NCI-H187 (cell line): ENCODE measurements at places on chromosomes 12 and 14.

DNA sequence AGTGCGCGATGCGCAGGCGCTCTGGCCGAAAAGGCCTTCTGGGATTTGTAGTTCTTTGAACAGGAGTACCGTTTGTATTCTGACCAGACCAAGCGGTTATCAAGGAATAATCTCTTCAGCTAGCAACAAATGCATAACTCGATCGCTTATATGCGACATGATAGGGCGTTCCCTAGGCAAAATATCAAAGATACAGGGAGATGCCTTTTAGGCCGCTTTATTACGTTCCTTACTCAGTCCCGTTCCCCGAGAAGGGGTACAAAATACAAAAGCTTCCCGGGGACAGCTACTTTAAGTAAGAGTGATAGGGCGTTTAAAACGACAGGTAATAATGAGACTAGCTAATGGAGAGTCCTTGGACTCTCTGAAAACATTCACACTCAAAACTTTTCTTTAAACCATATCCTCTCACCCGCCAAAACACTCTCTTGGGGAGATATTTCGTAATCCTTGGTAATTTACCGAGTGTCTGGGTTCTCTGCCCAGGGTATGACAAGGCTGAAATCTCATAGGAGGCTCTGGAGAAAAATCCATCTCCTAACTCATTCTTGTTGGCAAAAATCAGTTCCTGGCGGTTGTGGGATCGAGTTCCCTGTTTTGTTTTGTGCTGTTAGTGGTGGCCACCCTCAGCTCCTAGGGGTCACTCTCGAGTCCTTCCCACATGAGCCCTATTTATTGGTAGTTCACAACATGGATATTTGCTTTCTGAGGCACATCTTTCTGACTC is 412 bp upstream of the SNW1 start:
- DNase-seq: no peak

DNA sequence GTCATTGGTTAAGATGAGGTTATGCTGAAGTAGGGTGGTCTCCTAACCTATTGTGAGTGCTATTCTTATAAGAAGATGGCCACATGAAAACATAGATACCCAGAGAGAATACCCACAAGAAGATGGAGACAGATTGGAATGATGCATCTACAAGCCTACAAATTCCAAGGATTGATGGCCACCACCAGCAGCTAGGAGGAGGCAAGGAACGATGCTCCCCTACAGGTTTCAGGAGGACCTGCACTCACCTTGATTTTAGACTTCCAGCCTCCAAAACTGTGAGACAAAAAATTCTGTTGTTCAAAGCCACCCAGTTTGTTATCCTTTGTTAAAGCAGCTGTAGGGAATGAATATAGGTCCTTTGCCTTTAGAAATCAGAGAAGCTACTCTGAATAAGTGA is 227.4 kb downstream of the NEDD1 start:
- no peak for DNase-seq

DNA sequence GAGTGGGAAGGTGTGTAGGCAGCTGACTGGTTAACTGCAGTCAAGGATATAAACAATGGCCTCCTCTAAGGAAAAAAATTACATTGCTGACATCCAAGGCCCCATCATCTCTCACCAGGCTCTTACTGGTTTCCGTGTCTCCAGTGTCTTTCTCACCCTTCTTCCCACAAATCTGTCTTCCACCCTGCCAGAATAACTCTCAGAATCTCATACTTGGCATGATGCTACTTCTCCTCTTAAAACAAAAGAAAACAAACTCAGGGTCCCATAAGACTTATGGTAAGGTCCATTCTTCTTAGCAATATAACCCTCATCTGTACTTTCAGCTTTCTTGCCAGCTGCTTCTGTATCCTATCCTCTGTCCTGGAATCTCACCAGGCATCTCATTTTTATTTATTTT is 68.9 kb downstream of the SUSD6 start:
- no peak for DNase-seq

- no peak for DNase-seq
Measured at GRCh38 chr12:122336015-122336946, 70.0 kb upstream of the VPS33A start.

GRCh38 chr12:132171293-132171967 is 27.2 kb downstream of the NOC4L start:
- no peak for DNase-seq

DNA sequence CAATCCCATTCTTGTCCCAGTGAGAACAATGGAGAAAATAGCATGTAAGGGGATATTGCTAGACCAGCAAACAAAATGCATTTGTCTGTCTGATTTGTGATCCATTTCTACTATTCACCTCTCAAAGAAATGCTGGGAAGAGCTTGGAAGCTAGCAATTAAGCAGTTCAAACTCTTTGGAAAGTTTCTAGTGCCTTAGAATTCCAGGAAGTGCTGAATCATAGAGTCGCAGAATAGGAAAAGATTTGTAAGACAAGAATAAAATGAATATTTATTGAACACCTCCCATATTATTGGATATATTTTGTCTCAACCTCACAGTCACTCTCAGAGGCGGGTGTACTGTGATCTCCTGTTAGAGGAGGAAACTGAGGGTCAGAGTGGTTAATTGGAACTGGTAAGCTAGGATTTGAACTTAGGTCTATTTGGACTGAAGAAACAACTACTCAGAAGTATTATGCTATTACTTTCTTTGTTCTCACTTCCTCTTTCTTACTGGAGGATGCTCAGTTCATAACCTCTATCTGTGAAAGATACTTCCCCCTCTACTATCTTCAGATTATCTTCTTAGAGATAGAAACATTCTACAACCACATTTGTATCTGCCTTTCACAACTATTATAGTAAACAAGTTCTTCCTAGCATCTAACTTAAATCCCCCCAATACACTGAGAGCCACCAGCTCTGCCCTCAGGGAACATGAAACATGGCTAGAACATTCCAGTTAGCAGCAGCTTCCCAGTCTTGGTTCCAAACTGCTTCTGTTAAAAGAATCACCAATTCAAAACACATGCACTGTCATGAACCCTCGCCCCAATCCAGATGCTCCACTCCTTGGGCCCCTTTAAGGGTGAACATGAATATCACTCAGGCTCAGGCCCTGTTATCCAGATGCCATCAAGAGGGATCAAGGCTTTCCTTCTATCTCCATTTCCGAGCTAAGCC is 64.2 kb downstream of the DRAM1 start:
- no peak for DNase-seq

GRCh38 chr14:34930591-34931091 is 52.2 kb upstream of the SRP54 start:
- no peak for DNase-seq

- no peak for DNase-seq
Measured at GRCh38 chr12:50786498-50787231, 22.8 kb downstream of the ATF1 start.

- DNase-seq: peak; percentile 84
Measured at GRCh38 chr12:109477185-109477962, at the start of the genes KCTD10 and UBE3B. TSS of gene KCTD10 (minus strand) at chr12:109477300. CDS start at chr12:109477262, 38 bp downstream. TSS of gene UBE3B (plus strand) at chr12:109477634. CDS start at chr12:109483552, 5,918 bp downstream.

DNA sequence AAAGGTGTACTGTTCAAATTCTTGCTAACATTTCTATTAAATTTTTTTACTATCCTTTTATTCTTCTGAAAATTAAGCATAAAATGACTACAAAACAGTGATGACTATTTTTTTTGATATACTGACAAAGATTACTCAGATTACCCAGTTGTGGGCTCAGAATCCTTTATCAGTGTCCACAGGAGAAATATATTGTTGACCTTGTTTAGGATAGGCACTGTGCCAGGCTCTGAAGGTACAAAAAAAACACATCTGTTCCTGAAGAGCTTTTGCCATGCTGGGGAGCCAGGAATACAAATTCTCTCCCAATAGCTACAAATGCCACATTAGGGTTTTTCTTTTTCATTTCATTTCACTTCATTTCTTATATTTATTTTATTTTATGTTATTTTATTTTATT is 26.9 kb upstream of the GCH1 start:
- no peak for DNase-seq

GRCh38 chr14:62943202-62943601 is 102.1 kb downstream of the KCNH5 start:
- no peak for DNase-seq

- DNase-seq: no peak
Measured at GRCh38 chr12:107597695-107598410, 87.7 kb upstream of the PWP1 start.

DNA sequence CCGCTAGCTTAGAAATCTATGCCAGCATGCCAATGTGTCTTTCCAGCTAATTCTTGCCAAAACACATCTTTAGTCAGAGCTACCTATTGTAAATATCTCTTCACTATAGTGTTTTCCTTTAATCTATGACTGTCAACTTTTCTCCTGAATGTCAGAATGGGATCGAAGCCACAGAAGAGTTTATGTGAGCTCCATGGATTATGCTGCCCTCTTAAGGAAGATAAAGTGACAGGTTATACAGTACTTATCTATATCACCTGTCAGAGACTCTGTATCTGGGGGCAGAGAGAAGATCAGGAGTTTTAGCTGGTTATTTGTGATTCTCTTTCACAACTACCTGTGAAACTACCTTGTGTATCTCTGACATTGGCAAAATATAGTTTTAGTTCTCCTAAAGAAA is 204.3 kb upstream of the SEL1L start:
- no peak for DNase-seq

GRCh38 chr14:84783511-84783910 is 746.4 kb upstream of the FLRT2 start:
- DNase-seq: no peak

GRCh38 chr14:105066240-105067071 is 1.2 kb upstream of the GPR132 start:
- no peak for DNase-seq

- no peak for DNase-seq
Measured at GRCh38 chr12:18254081-18254480, 7.2 kb upstream of the PIK3C2G start.

- DNase-seq: no peak
Measured at GRCh38 chr12:54956818-54957641, 27.5 kb downstream of the TESPA1 start.

DNA sequence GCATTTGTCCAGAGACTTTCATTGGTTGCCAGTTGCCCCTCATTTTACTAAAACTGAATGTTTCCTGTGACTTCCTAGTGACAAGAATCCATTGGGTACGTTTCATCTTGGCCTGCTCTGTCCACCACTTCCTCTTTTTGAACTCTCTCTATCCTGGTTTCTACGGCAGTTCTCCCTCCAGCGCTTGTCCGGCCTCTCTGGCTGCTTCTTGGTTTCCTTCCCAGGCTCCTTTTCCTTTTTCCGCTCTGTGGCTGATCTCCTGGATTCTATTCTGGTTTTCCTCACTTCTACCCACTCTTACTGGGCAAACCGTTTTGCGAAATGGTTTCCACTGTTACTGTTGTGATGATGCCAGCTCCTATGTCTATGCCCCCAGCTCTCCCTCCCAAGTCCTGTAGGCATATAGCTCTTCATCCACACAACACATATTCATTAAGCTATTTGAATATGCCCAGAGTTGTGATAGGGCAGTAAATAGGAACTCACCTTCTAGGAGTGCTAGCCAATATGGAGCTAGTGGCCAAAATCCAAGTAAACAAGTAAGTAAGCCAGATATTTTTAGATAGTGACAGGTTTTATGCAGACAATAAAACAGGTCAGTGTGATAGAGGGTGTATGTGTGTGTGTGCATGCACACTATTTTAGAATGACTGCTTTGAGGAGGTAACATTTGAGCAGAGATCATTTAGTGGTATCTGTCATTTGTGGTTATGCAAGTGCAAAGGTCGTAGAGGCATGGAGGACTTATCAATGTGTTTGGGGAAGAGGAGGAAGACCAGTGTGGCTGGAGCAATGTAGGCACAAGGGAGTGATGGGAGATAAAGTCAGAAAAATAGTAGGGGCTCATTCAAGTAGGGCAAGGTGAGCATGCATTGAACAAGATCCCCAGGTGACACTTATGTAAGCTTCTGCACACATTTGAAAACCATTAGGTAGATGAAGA is 27.9 kb upstream of the CTDSP2 start:
- DNase-seq: no peak

GRCh38 chr14:20428802-20429201 is 7.2 kb downstream of the KLHL33 start:
- DNase-seq: no peak

DNA sequence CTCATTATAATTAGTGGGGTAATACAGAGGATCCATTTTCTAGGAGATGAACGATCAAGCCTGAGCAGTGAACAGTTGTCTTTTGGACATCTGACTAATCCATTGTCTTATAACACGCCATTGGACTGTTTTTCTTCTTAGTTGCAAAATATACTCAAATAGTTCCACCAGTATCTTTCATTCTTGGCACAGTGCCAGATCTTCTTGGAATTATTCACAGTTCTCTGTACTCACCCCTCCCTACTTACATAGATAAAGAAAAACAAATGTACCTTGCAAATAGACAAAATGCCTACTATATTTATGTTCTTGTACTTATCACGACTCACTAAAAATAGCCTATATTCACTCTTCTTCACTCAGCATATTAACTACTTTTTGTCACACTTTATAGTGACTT is 3.8 kb downstream of the CBLN3 start:
- no peak for DNase-seq

DNA sequence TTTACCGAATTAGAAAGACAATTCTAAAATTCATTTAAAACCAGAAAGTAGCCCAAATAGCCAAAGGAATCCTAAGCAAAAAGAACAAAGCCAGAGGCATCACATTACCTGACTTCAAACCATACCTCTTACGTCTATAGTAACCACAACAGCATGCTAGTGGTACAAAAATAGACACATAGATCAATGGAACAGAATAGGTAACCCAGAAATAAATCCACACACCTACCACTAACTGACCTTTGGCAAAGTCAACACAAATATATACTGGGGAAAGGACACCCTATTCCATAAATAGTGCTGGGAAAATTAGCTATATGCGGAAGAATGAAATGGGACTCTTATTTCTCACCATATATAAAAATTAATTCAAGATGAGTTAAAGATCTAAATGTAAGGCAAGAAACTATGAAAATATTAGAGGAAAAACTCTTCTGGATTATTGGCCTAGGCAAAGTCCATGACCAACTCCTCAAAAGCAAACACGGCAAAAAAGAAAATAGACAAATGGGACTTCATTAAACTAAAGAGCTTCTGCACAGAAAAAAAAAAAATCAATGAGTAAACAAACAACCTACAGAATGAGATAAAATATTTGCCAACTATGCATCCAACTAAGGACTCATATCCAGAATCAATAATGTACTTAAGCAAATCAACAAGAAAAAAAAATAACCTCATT is 568.9 kb downstream of the SOX5 start:
- no peak for DNase-seq

- no peak for DNase-seq
Measured at GRCh38 chr12:34386016-34386415, 363.7 kb downstream of the ALG10 start.

DNA sequence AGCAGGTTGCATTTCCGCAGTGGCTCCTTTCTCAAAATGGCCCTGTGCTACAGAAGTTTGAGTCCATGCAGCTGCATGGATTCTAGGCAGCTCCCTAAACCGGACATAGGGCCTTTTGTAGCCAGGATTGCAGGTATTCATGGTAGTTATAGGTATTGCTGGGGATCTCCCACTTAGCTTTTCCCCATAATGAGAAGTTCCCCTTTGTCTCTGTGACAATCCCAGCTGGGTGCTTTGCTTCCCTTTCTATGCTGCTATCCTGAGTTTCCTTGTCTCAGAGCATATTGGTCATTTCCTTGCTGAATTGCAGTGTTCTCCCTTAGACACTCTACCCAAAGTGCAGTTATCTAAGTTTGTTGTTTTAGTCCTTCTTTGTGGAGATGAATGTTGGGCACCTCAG is 120.9 kb upstream of the MIS18BP1 start:
- DNase-seq: no peak

- no peak for DNase-seq
Measured at GRCh38 chr14:104263675-104264358, 125.4 kb downstream of the KIF26A start.
